Activated CD4-positive, CD25-positive, alpha-beta regulatory T cell (primary cell): ENCODE measurements at places on chromosomes 13 and 19.

DNA sequence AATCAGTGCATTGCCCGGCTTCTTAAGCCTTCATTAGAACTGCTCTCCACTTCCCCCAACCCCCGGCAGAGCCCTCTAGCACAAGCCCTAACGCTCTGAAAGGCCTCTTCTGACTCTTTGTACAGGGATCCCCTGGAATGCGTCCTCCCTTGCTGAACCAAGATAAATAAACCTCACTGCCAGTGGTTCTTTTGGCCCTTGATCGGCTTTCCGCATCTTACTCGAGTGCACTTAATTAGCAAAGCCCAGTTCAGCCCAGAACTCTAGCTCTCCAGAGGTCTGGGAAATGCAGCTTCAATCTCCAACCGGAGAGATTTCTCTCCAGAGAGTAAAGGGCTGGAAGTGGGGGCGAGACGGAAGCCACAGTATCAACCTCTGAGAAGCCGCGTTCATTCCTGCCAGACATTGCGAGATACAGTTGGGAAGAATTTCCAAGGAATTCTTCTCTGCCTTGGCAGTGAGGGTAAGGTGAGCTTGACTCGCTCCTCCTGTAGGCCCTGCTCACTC is 8.7 kb upstream of the ZNF444 start:
- DNase-seq: no peak

DNA sequence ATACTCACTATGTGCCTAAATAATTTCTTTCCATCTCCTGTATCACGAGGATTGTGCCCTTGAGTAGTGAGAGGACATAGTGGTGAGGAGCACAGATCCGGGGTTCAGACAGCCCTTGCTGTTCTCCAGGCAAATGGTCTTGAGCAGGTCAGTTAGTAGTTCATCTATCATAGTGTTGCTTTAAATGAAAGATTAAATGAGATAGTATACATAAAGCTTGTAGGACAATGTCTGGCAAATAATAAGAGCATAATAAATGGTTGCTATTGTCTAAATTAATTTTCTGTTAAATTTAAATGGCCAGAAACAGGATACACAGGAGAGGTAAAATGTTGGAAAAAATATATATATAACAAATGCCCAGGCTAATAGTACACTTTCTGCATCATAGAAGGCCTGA is 23.4 kb downstream of the FAM124A start:
- DNase-seq: no peak

GRCh38 chr13:67554286-67554685 is 324.1 kb upstream of the PCDH9 start:
- no peak for DNase-seq

DNA sequence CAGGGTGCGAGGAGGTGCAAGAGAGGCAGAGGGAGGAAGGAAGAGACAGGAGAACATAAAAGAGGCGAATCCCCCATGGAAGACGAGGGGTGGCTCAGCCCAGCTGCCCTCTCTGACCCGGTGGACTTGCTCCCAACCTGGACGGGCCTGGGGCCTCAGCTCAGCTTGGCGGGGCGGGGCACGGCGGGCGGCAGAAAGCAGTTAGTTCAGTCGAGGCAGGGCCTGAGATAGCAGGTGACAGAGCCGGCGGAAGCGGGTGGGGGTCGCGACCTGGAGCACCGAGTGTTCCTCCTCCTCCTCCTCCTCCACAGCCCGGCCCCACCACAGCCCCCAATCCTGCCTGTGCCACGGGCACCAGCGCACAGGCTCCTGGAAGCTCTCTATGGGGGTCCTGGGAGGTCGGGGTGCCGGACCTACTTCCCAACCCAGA is 7.0 kb upstream of the CACTIN start:
- DNase-seq: no peak

DNA sequence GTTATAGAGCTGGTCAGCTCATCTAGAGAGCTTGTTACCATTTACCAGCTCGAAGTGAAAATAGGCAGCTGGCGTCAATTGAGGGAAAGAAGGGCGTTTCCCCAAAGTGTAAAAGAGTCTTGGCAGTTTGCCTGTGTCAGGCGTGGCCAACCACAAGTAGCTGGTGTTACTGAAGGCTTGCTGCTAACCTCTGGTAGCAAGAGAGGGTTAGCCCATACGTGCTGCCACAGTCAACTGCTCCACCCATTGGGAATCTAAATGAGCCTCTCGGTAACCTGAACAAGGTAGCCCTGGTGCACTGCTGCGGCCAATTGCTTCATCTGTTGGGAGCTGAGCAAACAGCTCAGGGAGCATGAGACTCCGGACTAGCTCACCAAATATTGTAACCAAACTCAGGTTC is 314.9 kb upstream of the SLITRK5 start:
- no peak for DNase-seq

DNA sequence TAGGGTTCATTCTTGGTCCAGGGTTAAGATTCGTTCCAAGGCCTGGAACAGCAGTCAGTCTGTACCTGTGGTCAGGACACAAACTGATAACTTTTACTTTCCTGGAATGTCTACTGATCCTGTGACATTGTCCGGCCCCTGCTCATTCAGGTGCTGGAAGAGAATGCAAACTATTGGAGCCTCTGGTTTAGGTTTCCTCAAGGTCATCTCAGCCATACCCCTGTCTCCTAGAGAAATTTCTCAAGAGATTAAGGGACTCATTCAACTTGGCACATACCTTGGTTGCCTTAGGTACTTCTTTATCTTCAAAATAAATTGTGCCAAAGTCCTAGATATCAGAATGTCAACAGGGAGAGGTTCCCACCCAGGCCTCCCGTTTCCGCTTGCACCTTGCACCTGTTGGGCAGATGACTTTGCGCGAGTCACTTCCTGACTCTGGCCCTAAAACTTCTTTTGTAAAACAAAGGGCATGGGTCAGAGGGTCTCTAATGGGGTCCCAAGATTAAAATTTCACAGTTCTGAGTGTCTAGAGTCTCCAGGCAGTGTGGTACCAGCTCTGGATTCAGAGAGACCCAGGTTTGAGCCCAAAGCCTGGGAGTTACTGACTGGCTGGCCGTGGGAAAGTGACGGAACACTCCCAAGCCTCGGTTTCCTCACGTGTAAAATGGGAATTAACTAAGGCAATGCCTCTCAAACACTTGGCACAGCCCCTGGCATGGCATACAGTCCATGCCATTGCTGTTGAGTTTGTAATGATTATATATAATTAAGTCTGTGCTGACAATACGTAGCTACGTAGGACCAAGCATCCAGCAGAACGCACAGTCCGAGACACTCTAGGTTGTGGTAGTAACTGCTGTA is 25.8 kb upstream of the CYP2S1 start:
- no peak for DNase-seq

DNA sequence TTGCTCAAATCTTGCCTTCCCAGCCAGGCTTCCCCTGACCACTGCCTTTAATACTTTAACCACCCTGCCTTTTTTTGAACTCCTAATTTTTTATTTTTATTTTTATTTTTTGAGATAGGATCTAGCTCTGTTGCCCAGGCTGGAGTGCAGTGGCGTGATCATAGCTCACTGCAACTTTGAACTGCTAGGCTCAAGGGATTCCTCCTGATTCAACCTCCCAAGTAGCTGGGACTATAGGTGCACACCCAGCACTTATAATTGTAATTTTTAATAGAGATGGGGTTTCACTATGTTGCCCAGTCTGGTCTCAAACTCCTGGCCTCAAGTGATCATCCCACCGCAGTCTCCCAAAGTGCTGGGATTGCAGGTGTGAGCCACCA is 21.7 kb upstream of the FBXO27 start:
- no peak for DNase-seq

GRCh38 chr19:49680421-49681351 is 3.6 kb downstream of the PRMT1 start:
- peak; percentile 94 for DNase-seq

- no peak for DNase-seq
Observed at GRCh38 chr19:35955881-35956634, 19.9 kb downstream of the LRFN3 start.

GRCh38 chr13:24097064-24097463 is 63.5 kb upstream of the SPATA13 start:
- DNase-seq: no peak

- DNase-seq: no peak
Observed at GRCh38 chr13:111413407-111414187, 93.2 kb downstream of the TEX29 start.

- peak; percentile 72 for DNase-seq
Observed at GRCh38 chr19:2164020-2164998, 576 bp downstream of the DOT1L start.

- no peak for DNase-seq
Observed at GRCh38 chr19:41870401-41870873, 6.6 kb upstream of the CD79A start.

DNA sequence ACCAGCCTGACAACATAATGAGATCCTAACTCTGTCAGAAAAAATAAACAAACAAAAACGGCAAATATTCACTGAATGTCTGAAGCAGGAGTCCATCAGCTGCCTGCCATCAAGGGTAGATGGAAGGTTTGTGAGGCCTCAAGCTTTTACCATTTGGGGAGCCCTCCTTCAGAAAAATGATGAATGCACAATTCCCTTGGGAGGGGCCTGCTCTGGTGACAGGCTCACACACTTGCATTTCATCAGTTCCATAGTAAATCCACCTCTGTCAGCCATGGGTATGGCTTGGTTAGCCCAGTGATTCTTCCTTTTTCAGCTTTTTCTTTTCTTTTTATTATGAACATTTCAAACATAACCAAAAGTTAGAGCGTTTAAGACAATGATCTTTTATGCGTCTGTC is 26.3 kb upstream of the KATNAL1 start:
- DNase-seq: no peak

GRCh38 chr19:32166238-32166637 is 179.2 kb upstream of the ZNF507 start:
- no peak for DNase-seq

- no peak for DNase-seq
Observed at GRCh38 chr13:78309497-78310180, 293.7 kb downstream of the POU4F1 start.

DNA sequence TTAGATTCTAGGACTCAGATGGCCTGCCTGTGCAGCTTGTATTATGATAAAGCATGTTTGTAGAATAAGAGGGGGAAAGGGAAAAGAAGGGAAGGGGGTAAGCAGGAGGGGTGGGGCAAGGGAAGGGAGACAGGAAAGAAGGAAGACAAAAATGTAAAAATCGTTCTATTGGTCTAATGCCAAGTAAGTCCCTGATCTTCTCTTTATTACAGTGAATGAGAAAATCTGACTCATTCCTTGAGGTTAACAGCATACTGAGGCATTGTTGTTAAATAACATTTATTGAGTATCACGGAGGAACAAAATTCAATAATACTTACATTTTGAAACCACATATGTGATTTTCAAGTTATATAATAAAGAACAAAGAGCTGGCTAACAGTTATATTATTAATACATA is 1534.7 kb downstream of the OLFM4 start:
- DNase-seq: no peak

DNA sequence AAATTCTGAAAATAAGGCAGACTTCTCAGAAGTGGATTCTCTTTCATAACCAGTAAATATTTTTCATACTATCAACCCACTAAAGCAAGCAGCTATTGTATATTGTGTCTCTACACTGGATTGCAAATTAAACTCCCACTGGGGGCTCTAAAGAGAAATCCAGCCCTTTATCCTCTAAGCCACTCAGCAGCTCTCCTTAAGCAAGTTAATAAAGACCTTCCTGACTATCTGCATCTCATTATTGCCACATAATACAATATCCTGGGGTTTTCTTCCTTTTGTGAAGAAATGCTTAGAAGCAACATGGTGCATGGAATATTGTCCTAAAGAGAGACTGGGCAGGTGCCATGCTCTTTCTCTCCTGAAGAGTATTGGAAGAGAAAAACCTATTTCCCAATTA is 521.3 kb downstream of the MYO16 start:
- DNase-seq: no peak

- DNase-seq: no peak
Observed at GRCh38 chr19:49872245-49873128, 4.7 kb downstream of the AKT1S1 start.
